ENCODE measurements at places on chromosomes 16 and 17.

DNA sequence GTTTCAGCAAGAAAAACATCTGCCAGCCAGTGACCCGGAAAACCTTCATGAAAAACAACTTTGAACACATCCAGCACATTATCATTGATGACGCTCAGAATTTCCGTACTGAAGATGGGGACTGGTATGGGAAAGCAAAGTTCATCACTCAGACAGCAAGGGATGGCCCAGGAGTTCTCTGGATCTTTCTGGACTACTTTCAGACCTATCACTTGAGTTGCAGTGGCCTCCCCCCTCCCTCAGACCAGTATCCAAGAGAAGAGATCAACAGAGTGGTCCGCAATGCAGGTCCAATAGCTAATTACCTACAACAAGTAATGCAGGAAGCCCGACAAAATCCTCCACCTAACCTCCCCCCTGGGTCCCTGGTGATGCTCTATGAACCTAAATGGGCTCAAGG lies 22.2 kb downstream of the SLFN5 start:
- no peak for DNase-seq

DNA sequence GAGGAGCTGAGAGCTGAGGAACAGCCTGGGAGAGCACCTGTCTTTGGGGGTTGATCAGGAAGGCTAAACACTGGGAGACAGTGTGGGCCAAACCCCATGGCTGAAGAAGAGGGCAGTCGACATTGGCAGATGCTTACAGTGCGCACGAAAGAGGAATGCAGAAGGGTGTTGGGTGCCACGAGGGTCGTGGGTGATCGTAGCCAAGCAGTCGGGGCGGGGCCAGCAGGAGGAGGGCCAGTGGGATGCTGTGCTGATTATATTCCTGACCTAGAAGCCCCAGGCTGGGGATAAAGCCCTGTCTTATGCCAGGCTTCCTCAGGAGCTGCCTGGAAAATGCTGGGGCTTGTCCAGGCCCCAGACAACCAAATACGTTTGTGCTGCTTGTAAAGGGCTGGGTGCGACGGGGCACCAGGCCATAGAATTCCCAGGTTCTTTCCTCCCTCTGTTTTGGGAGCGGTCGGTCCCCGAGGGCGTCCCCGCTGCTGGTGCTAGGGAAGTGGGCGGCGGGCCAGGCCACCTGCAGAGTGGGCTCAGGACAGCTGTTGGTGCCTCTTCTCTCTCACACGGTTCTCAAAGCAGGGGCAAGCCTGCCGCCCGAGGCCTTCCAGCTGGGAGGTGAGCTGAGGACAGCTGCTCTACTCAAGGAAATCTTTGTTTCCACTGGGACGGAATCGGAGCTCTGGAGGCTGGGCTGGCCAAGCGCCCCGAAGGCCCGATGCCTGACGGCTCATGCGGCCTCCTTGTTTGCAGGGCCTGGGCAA lies 10.0 kb downstream of the C1QTNF1 start:
- DNase-seq = no peak

DNA sequence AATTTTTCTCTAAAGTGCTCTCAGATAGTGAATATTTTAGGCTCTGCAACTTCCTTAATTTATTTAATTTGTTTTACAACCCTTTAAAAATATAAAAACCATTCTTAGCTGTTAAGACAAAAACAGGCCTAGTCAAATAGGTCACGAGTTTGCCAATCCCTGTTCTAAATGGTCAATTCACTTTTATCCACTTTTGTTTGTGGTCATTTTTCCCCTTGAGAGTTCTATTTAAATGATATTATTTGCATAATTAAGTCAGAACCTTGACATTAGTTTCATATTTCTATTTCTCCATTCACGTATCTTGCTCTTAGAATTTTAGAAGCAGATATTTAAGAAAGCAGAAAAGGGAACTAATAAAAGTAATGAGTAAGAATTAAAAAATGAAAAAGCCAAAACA lies 4.0 kb downstream of the AMFR start:
- DNase-seq = no peak

DNA sequence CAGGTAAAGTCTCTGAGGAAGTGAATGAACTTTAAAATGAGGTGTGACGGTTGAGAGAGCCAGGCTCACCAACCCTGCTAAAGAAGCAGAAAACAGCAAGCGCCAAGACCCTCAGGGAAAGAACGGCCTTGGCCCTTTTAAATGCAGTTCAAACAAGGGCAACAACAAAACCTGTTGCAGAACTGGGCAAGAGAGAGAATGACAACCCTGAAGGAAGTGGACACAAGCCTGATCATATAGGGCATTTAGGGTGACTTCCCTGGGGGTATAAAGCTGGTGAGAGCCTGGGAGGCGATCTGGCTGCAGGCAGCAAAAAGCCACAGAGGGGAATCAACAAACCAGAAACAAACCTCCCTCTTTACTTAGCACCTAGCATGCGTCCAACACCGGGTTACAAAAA lies 1.0 kb downstream of the CPPED1 start:
- no peak for DNase-seq

GRCh38 chr16:839643-840408 lies 39.3 kb upstream of the GNG13 start:
- no peak for DNase-seq

All from NCI-H526 (cell line).